ENCODE measurements at places on chromosomes 13 and 19. TPM values are rescaled to one million over a fixed set of nuclear protein-coding genes. Genes with fewer than 3 reads are reported as not detected.
A peak's percentile ranks its signal among the peaks of the same experiment; 100 is the strongest.

Gene MTUS2
- not detected for total RNA-seq

Gene LILRB3
- not detected for total RNA-seq

Gene SRRM5
- 0.41 TPM for total RNA-seq

DNA sequence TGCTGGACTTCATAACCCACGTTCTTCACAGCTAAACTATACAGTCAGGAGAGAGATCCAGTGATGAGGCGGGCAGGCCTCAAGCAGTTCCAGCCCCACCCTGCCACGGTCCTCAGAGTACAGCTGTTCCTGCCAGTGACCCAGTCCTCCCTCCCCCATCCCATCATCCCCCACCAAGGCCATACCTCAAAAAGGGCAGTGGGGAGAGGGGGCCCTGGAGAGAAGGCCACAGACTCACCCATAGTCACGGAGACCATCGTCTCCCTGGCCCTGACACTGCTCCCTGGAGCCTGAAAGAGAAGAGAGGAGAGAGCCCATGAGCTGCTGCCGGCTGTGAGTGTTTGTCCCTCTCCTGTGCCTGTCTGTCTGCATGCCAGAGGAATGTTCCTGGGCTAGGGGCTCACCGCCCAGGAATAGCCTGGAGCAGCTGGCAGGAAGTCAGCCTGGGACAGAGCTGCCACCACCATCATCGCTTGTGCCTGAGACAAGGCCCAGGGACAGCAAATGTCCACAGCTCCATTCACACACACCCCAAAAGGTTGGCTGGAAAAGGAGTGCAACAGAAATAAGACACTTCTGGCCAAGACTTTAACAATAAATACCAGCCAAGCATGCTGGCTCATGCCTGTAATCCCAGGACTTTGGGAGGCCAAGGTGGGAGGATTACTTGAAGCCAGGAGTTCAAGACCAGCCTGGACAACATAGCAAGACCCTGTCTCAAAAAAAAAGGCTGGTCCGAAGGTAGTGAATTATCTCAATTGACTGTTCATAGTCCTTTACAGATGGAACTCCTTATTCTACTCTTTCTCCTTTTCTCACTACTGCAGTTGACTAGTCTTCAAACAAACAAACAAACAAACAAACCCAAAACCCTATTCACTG, 6.4 kb downstream of the C19orf47 start:
- no peaks in the 10 kb centered on the region for H3K27me3 ChIP-seq
- peaks cover 5% of the 10 kb centered on the region for H3K36me3 ChIP-seq
- DNase-seq, result no peak
- H3K4me1 ChIP-seq, result peaks cover 13% of the 10 kb centered on the region
- H3K27ac ChIP-seq, result peak overlapping the region; percentile 50
- no peak overlapping the region for H3K4me3 ChIP-seq

- H3K27me3 ChIP-seq, result peaks cover 13% of the 10 kb centered on the region
- no peak overlapping the region for H3K4me3 ChIP-seq
- peaks cover 11% of the 10 kb centered on the region for H3K4me1 ChIP-seq
- no peaks in the 10 kb centered on the region for H3K36me3 ChIP-seq
- peak; percentile 51 for DNase-seq
- no peak overlapping the region for H3K27ac ChIP-seq
Measured at GRCh38 chr19:1468821-1469254, 10.2 kb downstream of the C19orf25 start.

- H3K27ac ChIP-seq, result no peak overlapping the region
- peaks cover 19% of the 10 kb centered on the region for H3K4me1 ChIP-seq
- no peak overlapping the region for H3K4me3 ChIP-seq
- peaks cover 18% of the 10 kb centered on the region for H3K36me3 ChIP-seq
- no peak for DNase-seq
Measured at GRCh38 chr13:102805680-102806079, 6.8 kb downstream of the BIVM start.

- no peak overlapping the region for H3K4me3 ChIP-seq
- H3K27me3 ChIP-seq, result no peaks in the 10 kb centered on the region
- H3K4me1 ChIP-seq, result no peaks in the 10 kb centered on the region
- H3K36me3 ChIP-seq, result no peaks in the 10 kb centered on the region
Measured at GRCh38 chr19:48842789-48843162, 6.5 kb upstream of the HSD17B14 start.

DNA sequence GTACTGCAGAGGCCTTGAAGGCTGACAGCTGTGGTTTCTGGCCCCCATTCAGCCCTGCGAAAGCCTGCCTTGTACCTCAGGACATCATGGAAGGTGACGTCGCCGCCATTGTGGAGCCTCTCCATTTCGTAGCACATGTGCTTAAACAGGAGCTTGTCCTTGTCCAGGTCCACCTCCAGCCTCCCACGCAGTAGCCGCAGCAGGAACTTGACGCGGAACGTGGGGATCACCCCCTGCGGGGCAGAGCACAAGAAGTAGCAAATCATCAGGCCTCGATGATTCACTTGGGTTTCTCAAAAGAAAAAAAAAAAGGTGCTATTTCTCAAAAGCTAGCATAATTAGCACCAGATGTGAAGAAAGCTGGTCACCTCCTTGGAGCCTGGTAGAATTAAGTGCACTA, 351.0 kb downstream of the NALCN start:
- DNase-seq, result no peak
- no peak overlapping the region for H3K27ac ChIP-seq
- H3K36me3 ChIP-seq, result no peaks in the 10 kb centered on the region
- H3K27me3 ChIP-seq, result peaks cover 11% of the 10 kb centered on the region
- H3K4me1 ChIP-seq, result no peaks in the 10 kb centered on the region
- H3K4me3 ChIP-seq, result no peak overlapping the region

- H3K4me1 ChIP-seq, result peaks cover 74% of the 10 kb centered on the region
- H3K27me3 ChIP-seq, result no peaks in the 10 kb centered on the region
- no peak overlapping the region for H3K4me3 ChIP-seq
- peaks cover 76% of the 10 kb centered on the region for H3K36me3 ChIP-seq
- no peak overlapping the region for H3K27ac ChIP-seq
Measured at GRCh38 chr13:79398915-79399314, 7.1 kb downstream of the RBM26 start.

DNA sequence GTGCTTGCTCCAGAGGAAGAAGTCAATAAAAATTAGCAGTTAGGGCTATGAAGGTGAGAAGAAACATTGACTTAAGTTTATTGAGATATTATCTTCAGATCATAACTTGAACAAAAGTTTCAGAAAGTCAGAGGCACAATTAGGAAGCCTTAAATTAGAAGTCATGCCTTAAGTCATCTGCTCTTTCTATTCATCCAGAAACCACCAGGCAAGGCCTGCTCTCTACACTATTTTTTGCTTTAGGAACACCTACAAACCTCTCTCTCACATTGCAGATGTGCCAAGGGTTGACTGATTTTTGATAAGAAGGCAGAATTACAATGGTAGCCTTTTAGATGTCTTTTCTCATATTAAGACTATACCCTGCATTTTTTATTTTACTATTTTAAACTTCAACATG, 268.7 kb downstream of the SPRY2 start:
- no peaks in the 10 kb centered on the region for H3K27me3 ChIP-seq
- H3K36me3 ChIP-seq, result no peaks in the 10 kb centered on the region
- H3K4me1 ChIP-seq, result no peaks in the 10 kb centered on the region
- no peak overlapping the region for H3K27ac ChIP-seq
- H3K4me3 ChIP-seq, result no peak overlapping the region

DNA sequence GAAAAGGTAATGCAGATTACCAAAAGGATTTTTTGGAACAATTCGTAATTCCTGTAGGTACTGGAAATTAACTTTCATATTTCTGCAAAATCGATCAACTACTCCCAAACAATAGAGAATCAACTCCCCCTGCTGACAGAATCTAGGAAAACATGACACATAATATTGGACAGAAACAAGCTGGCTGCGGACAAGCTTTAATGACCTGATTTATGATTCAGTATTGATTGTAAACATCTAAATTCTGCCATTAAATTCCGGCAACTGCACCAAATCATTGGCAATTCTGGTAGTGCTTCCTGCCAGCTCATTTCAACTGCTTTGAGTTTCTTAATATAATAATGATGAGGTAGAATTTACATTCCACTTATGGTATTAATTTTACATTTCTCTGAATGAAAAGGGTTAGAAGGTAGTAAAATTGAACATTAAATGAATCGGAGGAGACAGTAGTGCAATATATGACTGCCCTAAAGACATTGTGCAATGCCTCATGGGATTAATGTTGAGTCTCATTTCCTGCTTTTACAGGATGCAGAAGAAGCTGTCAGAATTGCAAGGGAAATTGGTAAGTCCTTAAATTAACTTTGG, 146.5 kb downstream of the PCCA start:
- DNase-seq, result peak; percentile 21
- H3K27me3 ChIP-seq, result no peaks in the 10 kb centered on the region
- H3K36me3 ChIP-seq, result no peaks in the 10 kb centered on the region
- H3K27ac ChIP-seq, result no peak overlapping the region
- H3K4me1 ChIP-seq, result peaks cover 4% of the 10 kb centered on the region

DNA sequence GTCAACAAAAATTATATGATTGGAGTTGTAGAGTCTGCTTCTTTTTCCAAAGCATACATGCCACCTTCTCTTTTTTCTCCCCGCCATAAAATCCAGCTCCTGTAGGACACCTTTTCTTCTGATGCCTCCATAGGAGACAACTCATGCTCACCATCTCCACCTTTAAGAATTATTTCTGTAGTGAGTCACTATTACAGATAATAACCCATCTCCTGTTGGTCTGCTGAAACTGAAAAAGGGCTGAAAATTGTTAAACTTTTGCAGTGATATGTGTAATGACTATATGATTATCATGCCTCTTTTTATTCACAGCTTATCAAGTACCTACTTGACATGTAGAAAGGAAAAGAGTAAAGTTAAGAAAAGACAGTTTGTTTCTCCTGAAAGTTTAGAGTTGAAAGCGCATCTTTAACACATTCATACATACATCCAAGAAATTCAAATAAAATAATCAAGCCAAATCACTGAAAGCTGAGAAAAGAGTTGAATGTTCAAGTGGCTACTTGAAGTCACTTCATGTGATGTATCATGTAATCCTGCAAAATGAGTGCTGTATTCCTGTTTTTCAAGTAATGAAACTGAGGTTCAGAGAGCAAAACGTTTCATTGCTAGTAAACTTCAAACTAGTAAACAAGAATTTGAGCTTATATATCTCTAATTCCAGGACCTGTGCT, 35.5 kb upstream of the LPAR6 start:
- peaks cover 27% of the 10 kb centered on the region for H3K36me3 ChIP-seq
- peaks cover 26% of the 10 kb centered on the region for H3K4me1 ChIP-seq
- peak overlapping the region; percentile 4 for H3K27ac ChIP-seq
- no peak for DNase-seq

DNA sequence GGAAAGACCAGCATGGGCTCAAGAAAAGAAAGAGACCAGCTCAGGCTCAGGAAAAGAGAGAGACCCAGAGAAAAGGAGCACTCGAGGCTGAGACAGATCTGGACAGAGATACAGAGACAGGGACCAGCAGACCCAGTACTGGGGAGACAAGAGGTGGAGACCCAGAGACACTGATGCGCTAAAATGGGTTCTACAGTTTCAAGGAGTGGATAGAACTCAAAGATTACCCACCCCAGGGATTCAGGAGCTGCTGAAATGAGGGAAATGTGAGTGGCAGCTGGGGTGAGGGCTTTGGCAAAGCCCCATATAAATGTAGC, 609 bp upstream of the ZSCAN18 start:
- no peaks in the 10 kb centered on the region for H3K27me3 ChIP-seq
- peaks cover 10% of the 10 kb centered on the region for H3K4me1 ChIP-seq
- DNase-seq, result no peak

DNA sequence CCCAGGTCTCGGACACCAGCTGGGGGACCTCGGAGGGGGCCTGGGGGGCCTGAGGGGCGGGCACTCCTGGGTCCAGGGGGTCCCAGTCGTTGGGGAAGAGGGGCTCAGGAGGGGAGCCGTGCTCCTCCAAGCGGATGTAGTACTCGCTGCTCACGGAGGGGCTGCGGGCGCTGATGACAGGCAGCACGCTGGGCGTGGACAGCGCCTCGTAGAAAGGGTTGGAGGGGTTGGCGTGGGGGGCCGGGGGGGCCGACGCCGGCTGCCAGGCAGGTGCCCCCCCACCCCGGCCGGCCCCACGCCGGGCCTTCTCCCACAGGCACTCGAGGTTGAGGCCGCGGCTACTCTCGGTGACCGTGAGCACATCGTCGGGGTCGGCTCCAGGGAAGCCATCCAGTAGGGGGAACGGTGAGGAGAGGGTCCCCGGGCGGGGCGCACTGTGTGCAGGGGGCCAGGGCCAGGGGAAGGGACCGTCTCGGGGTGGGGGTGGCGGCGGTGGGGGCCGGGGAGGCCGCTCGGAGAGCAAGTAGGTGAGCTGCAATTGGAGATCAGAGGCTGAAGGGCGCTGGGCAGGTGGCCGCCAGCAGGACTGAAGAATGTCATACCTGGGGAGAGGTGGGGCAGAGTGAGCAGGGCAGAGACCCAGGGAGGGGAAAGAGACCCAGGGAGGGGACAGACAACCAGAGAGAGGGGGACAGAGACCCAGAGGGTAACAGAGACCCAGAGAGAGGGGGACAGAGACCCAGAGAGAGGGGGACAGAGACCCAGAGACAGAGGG, 12.1 kb downstream of the LMTK3 start:
- DNase-seq, result no peak
- no peak overlapping the region for H3K4me3 ChIP-seq
- H3K36me3 ChIP-seq, result no peaks in the 10 kb centered on the region
- H3K4me1 ChIP-seq, result peaks cover 12% of the 10 kb centered on the region
- H3K27ac ChIP-seq, result no peak overlapping the region

GRCh38 chr19:35347171-35347929, at the start of gene FFAR1:
FFAR1 (plus strand) TSS chr19:35347902; CDS start chr19:35351552, 3,650 bp downstream.
- peak; percentile 80 for DNase-seq
- peaks cover 1% of the 10 kb centered on the region for H3K27me3 ChIP-seq
- peak within 1 kb of the TSS; percentile 99 for H3K27ac ChIP-seq
- H3K36me3 ChIP-seq, result no peaks in the 10 kb centered on the region
- H3K4me1 ChIP-seq, result peaks cover 31% of the 10 kb centered on the region

DNA sequence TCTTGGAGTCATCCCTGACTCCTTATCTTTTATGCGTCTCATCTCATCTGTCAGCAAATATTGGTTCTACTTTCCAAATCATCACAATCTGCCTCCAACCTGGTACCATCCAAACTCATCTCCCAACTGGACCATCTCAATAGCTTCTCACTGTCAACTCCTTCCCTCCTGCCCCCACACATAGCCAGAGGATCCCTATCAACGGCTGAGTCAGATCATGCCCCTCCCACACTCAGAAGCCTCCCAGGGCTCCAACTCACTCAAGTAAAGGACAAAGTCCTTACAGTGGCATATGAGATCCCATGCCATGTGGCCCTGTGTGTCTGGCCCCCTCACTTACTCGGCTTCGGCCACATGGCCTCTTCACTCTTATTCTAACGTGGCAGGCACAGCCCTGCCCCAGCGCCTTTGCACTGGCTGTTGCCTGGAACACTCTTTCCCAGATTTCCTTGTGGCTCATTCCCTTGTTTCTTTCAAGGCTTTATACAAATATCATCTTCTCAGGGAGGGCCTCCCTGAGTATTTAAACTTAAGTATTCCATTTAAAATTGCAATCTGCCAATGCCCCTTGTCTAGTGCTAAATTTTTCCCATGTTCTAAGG, 4.3 kb downstream of the SPRED3 start:
- no peak overlapping the region for H3K4me3 ChIP-seq
- H3K36me3 ChIP-seq, result peaks cover 5% of the 10 kb centered on the region
- no peak overlapping the region for H3K27ac ChIP-seq
- H3K27me3 ChIP-seq, result peaks cover 24% of the 10 kb centered on the region
- DNase-seq, result peak; percentile 34
- H3K4me1 ChIP-seq, result peaks cover 28% of the 10 kb centered on the region

- H3K36me3 ChIP-seq, result peaks cover 21% of the 10 kb centered on the region
- peak within 1 kb of the TSS; percentile 99 for H3K27ac ChIP-seq
- peak within 1 kb of the TSS; percentile 99 for H3K4me3 ChIP-seq
- no peaks in the 10 kb centered on the region for H3K27me3 ChIP-seq
Measured at GRCh38 chr19:3761382-3762129, at the start of gene APBA3. APBA3 (minus strand) TSS chr19:3761692; CDS start chr19:3760264, 1,428 bp downstream.

Measured in activated CD8-positive, alpha-beta T cell treated with anti-CD3 and anti-CD28 coated beads for 36 hours (primary cell).